Neuronal stem cell (in vitro differentiated cells): ENCODE measurements at places on chromosomes 13 and 19.
A peak's percentile ranks its signal among the peaks of the same experiment; 100 is the strongest.

- no peak for DNase-seq
Measured at GRCh38 chr13:100476963-100477362, 111.6 kb downstream of the GGACT start.

GRCh38 chr13:24502533-24503378 lies 9.8 kb downstream of the PARP4 start:
- DNase-seq: peak; percentile 24

- no peak for DNase-seq
Measured at GRCh38 chr19:52248241-52248640, 21.1 kb upstream of the ZNF766 start.

GRCh38 chr19:3617463-3617862 lies 9.1 kb downstream of the CACTIN start:
- DNase-seq: no peak

DNA sequence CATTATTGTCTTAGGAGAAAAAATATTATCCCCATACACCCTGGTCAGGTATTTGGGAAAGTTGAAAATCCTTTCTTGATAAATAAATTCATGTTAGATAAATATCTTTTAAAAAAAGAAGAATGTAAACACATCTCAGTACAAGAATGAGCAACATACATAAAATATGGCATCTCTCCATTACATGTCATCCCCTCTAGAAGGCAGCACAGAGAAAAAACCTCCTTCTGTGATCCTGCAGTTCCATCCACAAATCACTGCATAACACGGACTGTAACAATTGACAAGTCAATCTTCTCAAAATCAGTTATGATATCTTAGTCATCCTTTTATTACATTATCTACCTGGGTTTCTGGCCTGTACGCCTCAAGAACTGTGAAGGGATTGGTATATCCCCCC lies 683.9 kb upstream of the KLHL1 start:
- no peak for DNase-seq

DNA sequence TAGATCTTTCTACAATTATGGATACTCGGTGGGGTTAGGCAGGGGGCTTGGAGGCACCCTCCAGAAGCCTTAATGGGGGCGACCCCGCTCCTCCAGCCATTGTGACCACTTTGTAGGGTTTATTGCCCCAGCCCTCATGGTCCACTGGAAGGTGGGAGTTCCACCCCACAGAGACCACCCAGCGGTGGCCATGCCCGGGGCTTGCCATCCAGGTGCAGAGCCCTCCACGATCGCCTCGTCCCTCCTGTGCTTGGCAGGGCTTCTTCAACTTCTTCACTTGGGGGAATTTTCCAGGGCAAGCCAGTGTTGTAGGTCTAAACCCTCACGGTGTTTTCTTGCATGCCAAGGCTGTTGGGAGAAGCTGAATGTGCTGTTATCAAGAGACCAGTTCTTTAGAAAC lies 16.1 kb downstream of the ZNF536 start:
- DNase-seq: no peak

GRCh38 chr13:44903574-44903985 lies 85.7 kb downstream of the NUFIP1 start:
- DNase-seq: no peak

DNA sequence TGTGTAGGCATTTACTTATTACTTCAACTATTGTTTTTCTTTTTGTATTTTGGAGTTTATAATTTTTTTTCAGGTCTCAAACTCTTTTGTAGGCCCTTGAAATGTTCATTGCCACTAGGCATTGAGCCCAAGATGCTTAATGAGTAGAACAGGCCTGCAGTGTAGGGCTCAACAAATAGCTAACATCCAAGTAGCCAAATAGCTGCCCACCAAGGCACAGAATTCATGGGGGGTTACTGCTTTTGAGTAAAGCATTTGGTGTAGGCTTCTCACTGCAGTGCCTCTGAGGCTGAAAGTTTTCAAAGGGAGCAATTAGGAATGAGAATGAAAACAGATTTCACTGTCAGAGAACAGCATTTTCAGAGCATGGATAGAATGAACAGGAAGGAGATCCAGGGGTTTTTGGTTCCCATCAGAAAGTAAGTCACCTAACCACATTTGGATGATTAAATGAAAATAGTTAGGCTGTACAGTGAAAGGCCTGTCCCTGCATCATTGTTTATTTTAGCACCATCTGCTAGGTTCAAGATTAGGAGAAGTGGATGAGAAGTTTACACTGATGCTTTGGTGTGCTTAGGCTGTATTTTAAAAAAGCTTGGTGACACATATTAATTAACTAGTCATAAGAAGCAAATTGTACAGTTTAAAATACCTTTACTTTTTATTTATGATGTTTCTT lies 61.0 kb downstream of the EDNRB start:
- DNase-seq: no peak
